ENCODE measurements at places on chromosomes 1 and 21.

- peak; percentile 17 for DNase-seq
These were observed 4.1 kb upstream of the AHCYL1 start for GRCh38 chr1:109980324-109981003.

DNA sequence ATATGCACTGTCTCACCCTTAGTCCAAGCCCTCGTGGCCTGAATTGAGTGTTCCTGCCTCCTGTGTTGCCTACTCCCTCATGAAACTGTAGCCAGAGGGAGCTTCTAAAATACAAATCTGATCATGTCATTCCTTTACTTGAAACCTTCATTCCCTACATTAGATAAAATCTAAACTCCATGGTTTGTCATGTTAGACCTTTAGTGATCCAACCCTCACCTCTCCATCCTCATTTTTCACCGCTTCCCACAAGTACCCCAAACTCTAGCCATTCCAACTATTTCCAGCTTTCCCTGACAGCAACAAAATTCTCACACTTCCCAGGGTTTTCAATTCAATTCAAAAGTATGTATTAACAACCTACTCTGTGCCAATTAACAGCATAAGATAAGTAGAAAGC lies 18.3 kb upstream of the CNTN2 start:
- DNase-seq = no peak

GRCh38 chr1:221437171-221437570 lies 304.7 kb downstream of the DUSP10 start:
- no peak for DNase-seq

DNA sequence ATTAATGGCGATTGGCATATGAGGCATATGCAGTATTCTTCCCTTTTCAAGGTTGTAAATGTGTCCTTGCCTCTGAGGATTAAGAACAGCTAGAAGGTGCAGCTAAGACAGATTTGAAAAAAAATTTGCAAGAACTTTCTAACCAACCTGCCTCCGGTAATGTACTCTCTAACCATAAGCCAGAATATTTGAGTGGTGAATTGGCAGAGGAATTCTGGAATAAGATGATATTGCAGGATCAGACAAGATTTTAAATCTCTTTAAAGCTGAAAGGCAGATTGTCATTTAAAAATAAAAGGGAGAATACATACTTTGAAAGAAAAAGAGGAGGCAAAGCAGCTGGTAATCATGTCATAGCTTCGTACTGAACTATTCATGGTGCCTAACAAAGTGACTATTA lies 29.2 kb downstream of the MROH9 start:
- DNase-seq = no peak

GRCh38 chr1:69290291-69290690 lies 277.4 kb upstream of the LRRC7 start:
- no peak for DNase-seq

DNA sequence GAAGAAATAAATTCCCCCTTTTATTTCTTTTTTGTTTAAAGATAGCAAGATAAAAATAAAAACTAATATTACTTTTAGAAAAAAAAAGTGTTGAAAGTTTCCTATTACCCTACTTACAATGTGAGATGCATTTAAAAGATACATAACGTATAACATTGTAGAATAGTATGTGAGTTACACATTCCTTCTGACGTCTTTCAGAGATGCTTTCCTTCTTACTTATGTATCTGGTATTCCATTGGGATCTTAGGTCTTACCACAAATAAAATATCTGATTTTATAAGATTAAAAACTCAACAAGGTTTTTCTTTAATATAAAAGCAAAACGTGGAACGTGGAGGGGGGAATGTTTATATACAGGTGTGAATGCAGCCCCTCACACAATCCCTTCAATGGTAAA lies 147.2 kb upstream of the ETS2 start:
- DNase-seq = no peak

GRCh38 chr1:3986686-3987218 lies 86.7 kb upstream of the C1orf174 start:
- no peak for DNase-seq
